ENCODE measurements at places on chromosomes 13 and 19.

DNA sequence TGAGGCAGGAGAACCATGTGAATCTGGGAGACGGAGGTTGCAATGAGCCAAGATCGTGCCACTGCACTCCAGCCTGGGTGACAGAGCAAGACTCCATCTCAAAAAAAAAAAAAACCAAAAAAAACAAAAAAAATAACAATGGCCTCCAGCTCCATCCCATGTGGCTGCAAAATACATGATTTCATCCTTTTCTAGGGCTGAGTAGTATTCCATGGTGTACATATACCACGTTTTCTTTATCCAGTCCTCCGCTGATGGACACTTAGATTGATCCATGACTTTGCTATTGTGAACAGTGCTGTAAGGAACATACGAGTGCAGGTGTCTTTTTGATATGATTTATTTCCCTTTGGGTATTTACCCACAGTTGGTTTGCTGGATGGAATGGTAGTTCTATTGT lies 20.9 kb upstream of the LSM14A start:
- DNase-seq = no peak

DNA sequence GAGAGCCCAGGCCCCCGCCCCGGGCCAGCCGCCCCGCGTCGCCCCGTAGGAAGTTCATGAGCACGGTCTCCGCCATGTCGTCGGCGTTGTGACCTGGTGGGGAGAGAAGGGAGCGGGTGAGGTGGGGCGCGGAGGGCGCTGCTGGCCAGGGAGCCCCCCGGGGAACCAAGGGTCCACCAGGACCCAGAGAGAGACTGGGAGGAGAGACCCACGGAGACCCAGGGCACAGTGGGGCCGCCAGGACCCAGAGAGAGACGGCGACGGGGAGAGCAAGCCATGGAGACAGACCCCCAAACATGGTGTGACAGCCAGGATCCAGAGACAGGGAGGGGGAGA lies 9.2 kb downstream of the CTU1 start:
- DNase-seq = no peak

DNA sequence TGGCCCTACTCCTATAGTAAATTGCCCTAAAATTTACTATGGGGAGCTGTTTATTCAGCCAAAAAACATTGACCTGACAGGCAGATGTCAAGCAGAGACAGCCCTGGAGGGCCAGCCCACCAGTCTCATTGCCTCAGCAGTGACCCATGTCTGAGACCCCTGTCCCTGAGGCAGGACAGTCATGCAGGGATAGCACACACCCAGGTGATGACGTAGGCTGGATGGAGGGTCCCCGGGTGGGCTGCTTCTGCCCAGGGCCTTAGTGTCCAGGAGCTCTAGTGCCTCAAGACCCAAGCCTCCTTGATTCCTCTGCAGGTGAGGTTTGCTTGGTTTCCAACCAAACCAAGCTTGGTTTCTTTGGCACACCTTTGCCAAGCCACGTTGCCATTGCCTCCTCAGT lies 72.1 kb downstream of the HSPH1 start:
- no peak for DNase-seq

DNA sequence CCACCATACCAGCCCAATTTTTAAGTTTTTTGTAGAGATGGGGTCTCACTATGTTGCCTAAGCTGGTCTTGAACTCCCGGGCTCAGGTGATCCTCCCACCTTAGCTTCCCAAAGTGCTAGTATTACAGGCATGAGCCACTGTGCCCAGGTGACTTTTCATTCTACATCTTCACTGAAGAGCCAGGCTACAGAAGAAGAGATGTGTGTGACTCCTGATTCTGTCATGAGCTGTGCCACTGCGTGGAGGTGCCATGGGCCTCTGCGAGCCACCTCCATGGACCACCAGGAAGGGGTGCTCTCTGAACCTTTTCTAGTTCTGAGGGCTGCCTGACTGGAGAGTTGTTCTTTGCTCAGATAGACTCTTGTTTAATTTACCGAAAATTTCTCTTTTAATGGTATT lies 56.6 kb upstream of the RANBP3 start:
- no peak for DNase-seq

GRCh38 chr13:22940736-22941135 lies 240.0 kb upstream of the SGCG start:
- no peak for DNase-seq

GRCh38 chr13:85386424-85386823 lies 412.8 kb downstream of the SLITRK6 start:
- DNase-seq = no peak

- DNase-seq = no peak
These were observed 17.8 kb downstream of the ARID3A start for GRCh38 chr19:943551-944170.

DNA sequence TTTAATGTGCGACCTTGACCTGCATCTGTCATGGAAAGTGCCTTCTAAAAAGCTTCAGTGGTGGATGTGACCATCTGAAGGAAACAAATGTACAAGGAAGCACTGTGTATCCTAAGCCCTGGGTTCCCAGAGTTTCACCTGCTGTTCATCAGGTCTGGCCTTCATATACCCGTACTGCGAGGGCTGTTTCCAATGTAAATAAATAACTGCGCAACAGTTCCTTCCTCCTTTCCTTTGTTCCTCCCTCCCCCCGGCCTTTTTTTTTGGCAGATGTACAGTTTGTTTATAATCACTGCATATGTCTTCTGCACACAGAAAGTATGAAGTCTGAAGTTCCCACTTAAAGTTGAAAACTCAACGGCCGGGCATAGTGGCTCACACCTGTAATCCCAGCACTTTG lies 5.2 kb downstream of the FAAP24 start:
- DNase-seq = no peak

GRCh38 chr13:67469623-67470022 lies 239.5 kb upstream of the PCDH9 start:
- no peak for DNase-seq

- no peak for DNase-seq
These were observed 121.9 kb upstream of the MLNR start for GRCh38 chr13:49098198-49098597.

DNA sequence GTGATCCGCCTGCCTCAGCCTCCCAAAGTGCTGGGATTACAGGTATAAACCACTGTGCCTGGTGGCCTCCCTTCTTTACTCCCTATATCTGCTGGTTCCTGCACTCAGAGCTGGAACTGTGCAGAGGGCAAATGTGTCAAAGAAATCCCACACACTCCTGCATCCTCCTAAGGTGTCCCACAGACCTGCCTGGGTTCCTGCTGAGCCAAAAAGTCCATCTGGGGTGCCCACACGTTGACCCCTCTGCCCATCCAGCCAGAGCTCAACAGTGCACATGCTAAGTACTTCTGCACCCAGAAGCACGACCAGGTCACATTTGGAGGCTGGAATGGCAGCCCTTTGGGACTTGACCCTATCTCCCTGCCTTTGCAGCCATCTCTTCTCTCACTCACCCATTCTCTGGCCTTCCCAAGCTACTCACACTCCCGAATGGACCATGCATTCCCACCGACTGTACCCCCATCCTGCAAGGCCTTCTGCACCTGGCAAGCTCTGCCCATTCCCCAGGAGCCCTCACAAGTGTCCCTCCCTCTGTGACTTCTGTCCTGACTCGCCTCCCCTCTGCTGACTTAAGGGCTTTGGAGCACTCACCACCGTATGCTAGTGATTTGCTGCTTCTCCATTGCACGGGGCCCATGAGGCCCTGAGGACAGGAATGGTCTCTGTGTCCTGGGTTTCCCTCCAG lies 152.1 kb downstream of the KCTD15 start:
- no peak for DNase-seq

DNA sequence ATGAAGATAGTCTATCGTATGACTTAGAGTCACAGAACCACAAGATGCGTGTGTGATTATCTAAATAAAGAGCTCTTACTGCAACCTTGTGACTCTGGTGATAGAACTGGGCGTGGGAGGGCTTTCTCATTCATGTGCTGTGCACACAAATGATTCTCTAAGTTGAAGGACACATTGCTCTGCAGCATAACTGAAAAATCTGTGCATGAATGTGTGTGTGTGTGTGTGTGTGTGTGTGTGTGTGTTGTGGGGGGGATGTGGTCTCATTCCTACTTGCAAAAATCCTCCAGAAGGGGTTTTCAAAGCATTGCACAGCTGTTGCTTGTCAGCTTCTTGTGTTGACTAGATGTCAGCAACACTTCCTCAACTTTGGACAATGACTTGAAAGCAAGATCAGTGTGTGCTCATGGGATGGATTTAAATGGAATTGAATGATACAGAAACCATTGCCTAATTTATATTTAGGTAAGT lies 22.4 kb downstream of the LRCH1 start:
- no peak for DNase-seq

DNA sequence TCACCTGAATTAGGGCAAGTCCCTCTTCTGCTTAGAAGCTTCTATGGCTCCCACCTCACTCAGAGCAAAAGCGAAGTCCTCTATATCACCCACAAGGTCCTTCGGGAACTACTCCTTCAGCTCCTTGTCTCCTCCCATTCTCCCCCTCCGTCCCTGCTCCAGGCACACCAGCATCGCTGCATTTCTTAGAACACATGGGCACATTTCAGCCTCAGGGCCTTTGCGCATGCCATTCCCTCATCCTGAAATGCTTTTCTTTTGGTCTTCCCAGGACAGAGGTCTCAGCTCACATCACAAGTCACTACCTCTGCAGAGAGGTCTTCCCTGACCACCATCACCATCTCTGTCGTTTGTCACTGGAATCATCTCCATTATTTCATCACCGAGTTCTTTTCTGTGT lies 4.0 kb downstream of the S1PR5 start:
- DNase-seq = no peak

- no peak for DNase-seq
These were observed at the start of gene BCAM for GRCh38 chr19:44808463-44809371. Gene BCAM, plus strand, starts transcription at chr19:44809103. Its CDS starts 22 bp downstream, at chr19:44809125.

GRCh38 chr13:112619730-112620631 lies 32.0 kb upstream of the TUBGCP3 start:
- no peak for DNase-seq
